ENCODE measurements at places on chromosomes 16 and 17. TPM values are rescaled to one million over a fixed set of nuclear protein-coding genes. Genes with fewer than 3 reads are reported as not detected.

Gene PLEKHH3
- total RNA-seq: 55.8 TPM

Gene OR3A2
- total RNA-seq: not detected

DNA sequence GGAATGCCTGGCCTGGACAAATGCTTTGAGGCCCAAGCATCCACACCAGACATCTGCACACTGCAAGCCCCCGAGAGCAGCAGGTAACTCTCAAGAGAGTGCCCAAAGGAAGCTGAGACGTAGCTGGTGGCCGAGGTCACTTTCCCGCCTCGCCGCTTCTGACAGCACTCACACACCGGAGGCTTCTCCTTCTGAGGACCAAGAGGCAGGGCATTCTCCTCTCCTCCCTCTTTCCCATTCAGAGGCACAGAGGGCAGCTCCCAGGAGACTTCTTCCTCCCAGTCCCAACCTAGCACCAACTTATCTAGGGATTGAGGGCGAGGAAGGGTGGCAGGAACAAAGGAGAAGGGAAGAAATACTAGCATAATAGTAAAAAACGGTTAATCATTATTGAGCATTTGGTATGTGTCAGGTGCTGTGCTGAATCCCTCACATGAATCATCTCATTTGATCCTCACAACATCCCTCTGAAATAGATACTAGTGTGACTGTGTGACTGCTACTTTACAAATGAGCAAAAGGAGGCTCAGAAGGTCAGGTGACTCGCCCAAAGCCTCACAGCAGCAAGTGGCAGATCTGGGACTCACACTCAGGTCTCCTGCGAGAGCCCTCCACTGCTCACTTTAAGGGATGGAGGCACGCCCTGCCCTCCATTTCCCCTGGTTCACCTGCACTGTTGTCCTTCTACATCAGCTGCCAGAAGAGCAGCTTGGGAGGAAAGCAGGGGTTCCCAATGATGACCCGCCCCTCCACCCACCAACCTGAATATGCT lies 41.8 kb downstream of the MYO18A start:
- no peaks in the 10 kb centered on the region for H3K36me3 ChIP-seq
- no peak overlapping the region for H3K4me3 ChIP-seq
- H3K4me1 ChIP-seq: peaks cover 61% of the 10 kb centered on the region
- peak overlapping the region; percentile 71 for H3K27ac ChIP-seq
- H3K27me3 ChIP-seq: no peaks in the 10 kb centered on the region

GRCh38 chr17:81518785-81519283 lies 6.2 kb upstream of the ACTG1 start:
- H3K4me1 ChIP-seq: peaks cover 72% of the 10 kb centered on the region
- no peak for DNase-seq
- no peaks in the 10 kb centered on the region for H3K36me3 ChIP-seq
- H3K27me3 ChIP-seq: no peaks in the 10 kb centered on the region

Data from esophagus squamous epithelium (tissue), 5 donors.